ENCODE measurements at places on chromosomes 3 and 15.
A peak's percentile ranks its signal among the peaks of the same experiment; 100 is the strongest.

- peak; percentile 56 for DNase-seq
These were observed 29.5 kb downstream of the TBC1D2B start for GRCh38 chr15:78047761-78048627.

DNA sequence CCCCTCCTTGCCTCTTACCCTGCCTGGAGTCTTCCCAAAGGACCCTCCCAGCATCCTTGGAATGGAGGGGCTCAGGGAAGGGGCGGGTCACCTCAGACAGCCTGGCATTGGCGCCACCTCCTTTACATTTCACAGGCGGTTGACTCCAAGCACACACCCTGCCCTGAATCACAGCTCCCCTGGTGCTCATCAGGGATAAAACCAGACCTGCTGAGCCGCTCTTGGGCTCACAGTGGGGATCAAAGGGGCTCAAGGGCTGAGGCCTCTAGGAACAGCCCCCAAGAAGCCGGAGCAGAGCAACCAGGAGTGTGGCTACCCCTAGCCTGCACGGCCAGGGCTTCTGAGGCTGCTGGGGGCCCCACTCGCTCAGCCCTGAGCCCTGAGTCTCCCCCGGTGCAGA lies 16.6 kb downstream of the LINGO1 start:
- DNase-seq, result no peak

- no peak for DNase-seq
These were observed 52.7 kb downstream of the OTOL1 start for GRCh38 chr3:161549261-161549660.

GRCh38 chr15:66142285-66142684 lies 111.3 kb downstream of the MEGF11 start:
- no peak for DNase-seq

- no peak for DNase-seq
These were observed 5.2 kb downstream of the MEIS2 start for GRCh38 chr15:37094915-37095711.
